ENCODE measurements at places on chromosomes 6 and 20. TPM values are rescaled to one million over a fixed set of nuclear protein-coding genes. Genes with fewer than 3 reads are reported as not detected.

Gene TRERF1
- total RNA-seq, result 10.0 TPM

Gene FAM83D
- total RNA-seq, result 54.1 TPM

Gene LY86
- not detected for total RNA-seq

Gene UFL1
- total RNA-seq, result 9.8 TPM

Gene FLRT3
- 1.6 TPM for total RNA-seq

Gene C6orf132
- total RNA-seq, result 1.1 TPM

Gene SNRNP48
- 12.2 TPM for total RNA-seq

Gene OARD1
- 19.6 TPM for total RNA-seq

Gene CST7
- total RNA-seq, result not detected

Gene ZNF311
- 0.30 TPM for total RNA-seq

Gene MUC22
- 0.01 TPM for total RNA-seq

Gene MAFB
- 0.06 TPM for total RNA-seq

Gene CPNE1
- 209 TPM for total RNA-seq

Gene GJA1
- total RNA-seq, result 71.3 TPM

Gene GPR63
- total RNA-seq, result 0.68 TPM

Gene TBC1D20
- total RNA-seq, result 33.0 TPM

Gene ZBP1
- total RNA-seq, result 0.06 TPM

Gene SLC17A9
- not detected for total RNA-seq

Gene PRR18
- total RNA-seq, result 0.07 TPM

Gene BPIFB1
- 0.12 TPM for total RNA-seq

Gene TRMT6
- 33.1 TPM for total RNA-seq

Gene OR12D1
- total RNA-seq, result not detected

Gene ZSCAN23
- total RNA-seq, result not detected

Gene RIMS4
- total RNA-seq, result 1.9 TPM

Gene WFDC10B
- not detected for total RNA-seq

Gene SOX12
- total RNA-seq, result 20.0 TPM

Gene B3GAT2
- total RNA-seq, result 0.04 TPM

Gene HTR1E
- not detected for total RNA-seq

Gene MYO6
- total RNA-seq, result 9.4 TPM

Gene TSPO2
- not detected for total RNA-seq

Gene TTLL9
- 0.11 TPM for total RNA-seq

Gene CCDC170
- 0.07 TPM for total RNA-seq

Gene ARMH2
- total RNA-seq, result not detected

Gene KDM1B
- 8.0 TPM for total RNA-seq

Gene CEBPB
- 63.1 TPM for total RNA-seq

Gene SCRT2
- total RNA-seq, result not detected

Gene GRM1
- 0.04 TPM for total RNA-seq

Gene DUSP22
- 12.3 TPM for total RNA-seq

Gene LY6G6F
- not detected for total RNA-seq

Gene SLA2
- not detected for total RNA-seq

Gene RAB22A
- 13.0 TPM for total RNA-seq

Gene DNMT3B
- total RNA-seq, result 5.3 TPM

Gene OXT
- total RNA-seq, result not detected

Gene C6orf15
- total RNA-seq, result not detected

Gene QRSL1
- 6.8 TPM for total RNA-seq

Gene XKR7
- total RNA-seq, result 0.02 TPM
